Heart right ventricle (tissue), 16 donors: ENCODE measurements at places on chromosomes 6 and 20. TPM values are rescaled to one million over a fixed set of nuclear protein-coding genes. Genes with fewer than 3 reads are reported as not detected.
A peak's percentile ranks its signal among the peaks of the same experiment; 100 is the strongest.

Gene CPNE1
- 54.6 TPM for total RNA-seq

DNA sequence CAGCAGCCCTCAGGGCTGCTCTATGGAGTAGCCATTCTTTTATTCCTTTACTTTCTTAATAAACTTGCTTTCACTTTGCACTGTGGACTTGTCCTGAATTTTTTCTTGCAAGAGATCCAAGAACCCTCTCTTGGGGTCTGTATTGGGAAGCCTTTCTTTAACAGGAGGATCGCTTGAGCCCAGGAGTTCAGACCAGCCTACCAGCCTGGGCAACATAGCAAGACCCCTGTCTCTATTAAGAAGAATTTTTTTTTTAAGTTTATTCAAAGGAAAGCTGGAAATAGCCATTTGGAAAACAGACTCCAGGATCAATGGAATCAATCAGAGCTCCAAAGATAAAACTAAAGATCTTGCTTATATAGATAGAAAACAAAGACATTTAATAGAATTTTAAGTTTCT, 29.1 kb downstream of the OR2B2 start:
- no peaks in the 10 kb centered on the region for H3K36me3 ChIP-seq
- no peak overlapping the region for H3K27ac ChIP-seq
- no peak overlapping the region for H3K4me3 ChIP-seq
- no peak for DNase-seq
- no peaks in the 10 kb centered on the region for H3K4me1 ChIP-seq
- H3K27me3 ChIP-seq = peaks cover 25% of the 10 kb centered on the region

GRCh38 chr20:431012-431904, 23.2 kb downstream of the RBCK1 start:
- no peaks in the 10 kb centered on the region for H3K36me3 ChIP-seq
- peaks cover 4% of the 10 kb centered on the region for H3K4me1 ChIP-seq
- peak overlapping the region; percentile 20 for H3K27ac ChIP-seq
- no peak overlapping the region for H3K4me3 ChIP-seq
- no peaks in the 10 kb centered on the region for H3K27me3 ChIP-seq

- no peak for DNase-seq
- no peak overlapping the region for H3K4me3 ChIP-seq
- H3K27ac ChIP-seq = no peak overlapping the region
- H3K4me1 ChIP-seq = peaks cover 2% of the 10 kb centered on the region
- no peaks in the 10 kb centered on the region for H3K27me3 ChIP-seq
Observed at GRCh38 chr6:159440911-159441703, 251.9 kb downstream of the SOD2 start.

GRCh38 chr20:46609043-46609442, 42.2 kb downstream of the SLC13A3 start:
- peaks cover 4% of the 10 kb centered on the region for H3K27me3 ChIP-seq
- H3K27ac ChIP-seq = no peak overlapping the region
- H3K36me3 ChIP-seq = no peaks in the 10 kb centered on the region
- no peaks in the 10 kb centered on the region for H3K4me1 ChIP-seq

DNA sequence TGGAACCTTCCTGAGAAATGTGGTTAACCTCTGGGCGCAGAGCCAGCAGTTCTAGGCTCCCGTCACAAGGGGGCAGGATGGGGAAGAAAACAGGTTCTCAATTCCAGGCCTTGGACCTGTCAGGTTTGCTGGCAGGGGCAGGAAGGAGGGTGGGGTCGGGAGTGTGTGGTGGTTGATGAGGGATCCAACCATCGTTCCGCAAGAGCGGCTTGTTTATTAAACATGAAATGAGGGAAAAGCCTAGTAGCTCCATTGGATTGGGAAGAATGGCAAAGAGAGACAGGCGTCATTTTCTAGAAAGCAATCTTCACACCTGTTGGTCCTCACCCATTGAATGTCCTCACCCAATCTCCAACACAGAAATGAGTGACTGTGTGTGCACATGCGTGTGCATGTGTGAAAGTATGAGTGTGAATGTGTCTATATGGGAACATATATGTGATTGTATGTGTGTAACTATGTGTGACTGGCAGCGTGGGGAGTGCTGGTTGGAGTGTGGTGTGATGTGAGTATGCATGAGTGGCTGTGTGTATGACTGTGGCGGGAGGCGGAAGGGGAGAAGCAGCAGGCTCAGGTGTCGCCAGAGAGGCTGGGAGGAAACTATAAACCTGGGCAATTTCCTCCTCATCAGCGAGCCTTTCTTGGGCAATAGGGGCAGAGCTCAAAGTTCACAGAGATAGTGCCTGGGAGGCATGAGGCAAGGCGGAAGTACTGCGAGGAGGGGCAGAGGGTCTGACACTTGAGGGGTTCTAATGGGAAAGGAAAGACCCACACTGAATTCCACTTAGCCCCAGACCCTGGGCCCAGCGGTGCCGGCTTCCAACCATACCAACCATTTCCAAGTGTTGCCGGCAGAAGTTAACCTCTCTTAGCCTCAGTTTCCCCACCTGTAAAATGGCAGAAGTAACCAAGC, 29.6 kb downstream of the SRSF3 start:
- H3K27ac ChIP-seq = peak overlapping the region; percentile 29
- H3K4me3 ChIP-seq = no peak overlapping the region
- H3K27me3 ChIP-seq = no peaks in the 10 kb centered on the region
- peaks cover 27% of the 10 kb centered on the region for H3K4me1 ChIP-seq
- H3K36me3 ChIP-seq = no peaks in the 10 kb centered on the region

DNA sequence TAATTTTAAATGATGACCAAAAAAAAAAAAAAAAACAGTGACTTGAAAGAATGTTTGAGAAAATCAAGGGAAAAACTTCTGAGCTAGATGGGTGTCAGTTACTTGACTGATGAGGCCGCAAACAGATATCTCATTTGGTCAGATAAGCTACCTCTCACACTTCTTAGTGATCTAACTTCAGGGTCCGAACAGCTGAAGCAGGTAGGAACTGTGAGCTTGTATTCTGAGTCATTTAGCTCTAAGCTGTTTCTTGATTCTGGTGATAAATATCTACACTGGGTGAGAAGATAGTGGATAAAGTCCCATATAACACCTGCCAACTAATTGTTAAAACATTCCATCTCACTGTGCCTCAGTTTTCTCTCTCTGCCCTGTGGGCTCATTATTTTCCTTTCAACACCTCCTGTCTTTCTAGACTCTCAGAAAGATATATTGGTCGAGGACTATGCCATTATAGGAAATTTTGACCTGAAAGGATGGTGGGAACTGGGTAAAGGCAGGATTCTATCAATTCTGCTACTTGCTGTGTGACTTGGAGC, 7.7 kb downstream of the KIF3B start:
- peak overlapping the region; percentile 48 for H3K27ac ChIP-seq
- DNase-seq = no peak
- H3K4me3 ChIP-seq = no peak overlapping the region
- peaks cover 29% of the 10 kb centered on the region for H3K4me1 ChIP-seq
- no peaks in the 10 kb centered on the region for H3K36me3 ChIP-seq

DNA sequence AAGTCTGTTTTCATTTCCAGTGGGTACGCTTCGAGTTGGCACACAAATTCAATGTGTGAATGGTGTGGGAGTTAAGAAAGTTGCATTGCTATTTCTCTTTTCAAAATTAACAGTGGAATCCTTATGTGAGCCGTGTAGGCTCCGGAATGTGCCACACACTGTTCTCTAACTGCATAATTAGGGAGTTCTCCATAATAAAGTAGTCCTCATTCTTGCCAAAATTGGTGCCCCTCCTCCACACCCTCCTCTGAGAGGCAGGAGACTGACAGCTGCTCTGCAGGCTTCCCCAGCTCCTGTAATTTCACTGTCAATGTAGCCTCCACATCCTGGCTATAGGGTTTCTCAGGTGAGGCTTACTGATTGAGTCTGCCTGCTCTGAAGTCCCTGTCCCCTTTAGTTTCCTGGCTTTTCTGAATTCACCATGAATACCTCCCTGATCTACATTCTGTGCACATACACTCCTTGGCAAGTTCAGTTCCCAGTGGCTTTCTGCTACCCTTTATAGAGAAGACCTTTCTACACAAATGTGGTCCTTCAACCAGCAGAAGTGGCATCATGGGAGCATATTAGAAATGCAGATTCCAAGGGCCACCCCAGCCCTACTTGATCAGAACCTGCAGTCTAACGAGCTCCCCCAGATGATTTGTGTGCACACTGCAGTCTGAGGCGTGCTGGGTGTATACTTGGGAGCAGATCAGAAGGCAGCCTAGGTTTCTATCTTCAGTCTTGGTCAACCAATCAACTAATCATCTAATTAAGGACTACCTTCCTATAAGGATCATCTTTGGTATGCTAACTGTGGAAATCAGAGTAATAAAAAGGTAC, 19.9 kb upstream of the CCN6 start:
- H3K27me3 ChIP-seq = no peaks in the 10 kb centered on the region
- peaks cover 37% of the 10 kb centered on the region for H3K4me1 ChIP-seq
- H3K27ac ChIP-seq = no peak overlapping the region
- DNase-seq = no peak
- H3K4me3 ChIP-seq = no peak overlapping the region

DNA sequence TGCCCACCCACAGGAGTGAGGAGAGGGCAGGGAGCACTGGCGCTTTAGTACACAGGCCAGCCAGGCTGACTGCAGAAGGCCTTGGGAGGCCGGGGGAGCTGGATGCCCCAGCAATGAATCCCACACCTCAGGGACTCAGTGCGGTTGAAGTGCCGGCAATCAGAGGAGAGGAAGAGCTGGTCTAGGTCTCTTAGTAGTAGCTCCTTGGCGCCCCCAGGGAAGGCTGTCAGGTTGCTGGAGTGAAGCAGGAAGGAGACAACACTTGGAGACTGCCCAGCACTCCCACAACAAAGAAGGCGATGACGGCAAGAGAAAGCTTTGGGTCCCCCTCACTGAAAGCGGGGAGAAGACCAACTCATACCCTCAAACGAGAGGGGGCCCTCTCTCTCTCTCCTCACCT, 8.3 kb upstream of the TNXB start:
- H3K27me3 ChIP-seq = no peaks in the 10 kb centered on the region
- H3K4me1 ChIP-seq = peaks cover 30% of the 10 kb centered on the region
- no peak for DNase-seq
- peaks cover 78% of the 10 kb centered on the region for H3K36me3 ChIP-seq

DNA sequence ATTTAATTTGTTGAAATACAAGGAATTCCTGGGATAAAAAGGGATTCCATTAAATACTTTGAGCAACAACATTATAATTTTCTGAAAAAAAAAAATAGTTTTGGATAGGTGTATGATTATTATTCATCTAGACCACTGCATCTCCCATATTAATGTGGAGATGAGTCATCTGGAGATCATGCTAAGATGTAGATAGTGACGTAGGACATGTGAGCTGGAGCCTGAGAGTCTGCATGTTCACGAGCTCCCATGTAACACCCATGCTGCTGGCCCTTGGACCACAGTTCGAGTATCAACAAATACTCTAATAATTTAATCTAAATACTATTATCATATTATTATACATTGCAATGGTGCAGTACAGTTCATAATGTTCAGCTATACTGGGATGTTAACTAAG, 91.6 kb downstream of the EPM2A start:
- no peaks in the 10 kb centered on the region for H3K4me1 ChIP-seq
- no peaks in the 10 kb centered on the region for H3K27me3 ChIP-seq
- DNase-seq = no peak
- no peak overlapping the region for H3K27ac ChIP-seq
